CD4-positive, alpha-beta T cell treated with Interleukin-4 for 4 hours (primary cell): ENCODE measurements at places on chromosomes 7 and 10.

DNA sequence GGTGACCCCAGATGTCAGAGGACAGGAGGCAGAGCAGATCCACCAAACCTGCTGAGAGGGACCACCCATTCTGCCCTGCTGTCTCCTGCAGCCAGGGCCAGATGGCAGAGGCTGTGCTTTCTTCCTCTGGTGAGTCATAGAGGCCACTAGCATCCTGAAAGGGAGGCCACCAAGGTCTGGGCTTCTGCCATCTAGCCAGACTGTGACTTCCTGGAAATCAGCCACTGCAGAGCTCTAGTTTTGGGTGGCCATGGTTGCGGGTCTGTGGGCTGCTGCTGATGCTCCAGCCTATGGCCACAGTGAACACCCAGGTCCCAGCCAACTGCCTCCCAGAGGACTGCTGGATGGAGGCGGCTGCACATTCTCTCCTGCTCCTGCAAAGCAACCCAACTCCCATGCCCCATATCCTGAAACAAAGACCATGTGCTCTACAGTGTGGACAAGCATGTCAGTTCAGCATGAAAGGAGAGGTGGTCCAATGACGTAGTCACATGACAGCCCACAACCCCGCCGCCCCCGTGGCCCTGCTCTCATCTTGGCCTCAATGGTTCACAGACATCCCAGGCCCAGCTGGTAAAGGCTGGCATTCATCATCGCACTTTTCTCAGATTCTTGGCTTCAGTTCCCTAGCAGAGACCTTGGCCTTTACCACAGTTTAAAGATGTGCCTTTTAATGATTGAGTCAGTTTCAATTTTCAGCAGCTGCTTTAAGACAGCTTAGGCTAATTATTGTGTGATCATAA lies 73.9 kb upstream of the CXCL12 start:
- DNase-seq = no peak

GRCh38 chr10:103473261-103473671 lies 5.8 kb downstream of the CALHM3 start:
- no peak for DNase-seq

DNA sequence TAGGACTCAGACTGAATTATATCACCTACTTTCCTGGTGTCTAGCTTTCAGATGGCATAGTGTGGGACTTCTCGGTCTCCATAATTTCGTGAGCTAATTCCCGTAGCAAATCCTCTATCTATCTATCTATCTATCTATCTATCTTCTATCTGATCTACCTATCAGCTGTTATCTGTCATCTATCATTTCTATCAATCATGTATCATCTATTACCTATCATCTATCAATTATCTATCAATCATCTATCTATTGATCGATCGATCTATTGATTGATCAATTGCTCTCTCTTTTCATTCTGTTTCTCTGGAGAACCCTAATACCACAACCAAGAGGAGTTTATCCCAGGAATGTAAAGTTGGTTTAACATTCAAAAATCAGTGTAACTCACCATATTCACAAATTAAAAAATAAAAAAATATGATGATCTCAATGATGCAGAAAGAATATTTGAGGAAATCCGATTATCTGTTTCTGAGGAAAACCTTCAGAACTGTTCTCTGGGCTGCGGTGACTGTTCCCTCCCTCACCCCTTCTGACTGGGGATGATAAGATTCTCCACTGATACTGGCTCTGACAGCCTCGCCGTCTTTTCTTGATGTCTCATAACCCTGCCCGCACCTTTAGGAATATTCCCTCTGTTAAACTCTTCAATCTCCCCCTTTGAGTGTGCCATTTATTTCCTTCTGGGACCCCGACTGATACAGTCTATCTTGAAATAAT lies 147.7 kb downstream of the ACTR3B start:
- DNase-seq = no peak

GRCh38 chr7:11026452-11027359 lies 53.0 kb downstream of the PHF14 start:
- DNase-seq = no peak

- no peak for DNase-seq
Observed at GRCh38 chr10:20059084-20059835, 243.0 kb downstream of the PLXDC2 start.

GRCh38 chr10:34213193-34213804 lies 601.8 kb downstream of the PARD3 start:
- no peak for DNase-seq

GRCh38 chr10:65544756-65545155 lies 1381.1 kb upstream of the LRRTM3 start:
- DNase-seq = no peak

DNA sequence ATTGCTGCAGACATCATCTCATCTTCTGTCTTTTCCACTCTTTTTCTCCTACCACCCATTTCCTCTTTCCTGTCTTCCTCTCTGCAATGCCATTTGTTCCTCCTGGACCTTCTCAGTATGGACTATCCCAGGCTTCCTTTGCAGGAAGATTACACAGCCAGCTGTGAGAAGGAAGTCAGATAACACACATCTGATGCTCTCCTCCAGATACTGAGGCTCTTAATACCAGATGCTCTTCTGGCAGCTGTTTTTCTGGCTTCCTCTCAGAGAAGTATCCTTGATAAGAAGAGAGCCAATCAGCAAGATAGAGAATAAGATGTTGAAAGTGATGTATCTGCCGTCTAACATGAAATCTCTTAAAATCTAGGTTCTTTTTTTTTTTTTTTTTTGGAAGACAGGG lies 14.4 kb downstream of the KIAA1217 start:
- no peak for DNase-seq
